Activated T-helper 2 cell treated with anti-CD3 and anti-CD28 coated beads, Interferon-gamma antibody, Interleukin-2, Interleukin-4, amounts not matched to agents 10 μg/mL and 5 μg/mL and 100 μg/mL, durations not matched to agents 14 hours and 24 hours and 36 hours (primary cell): ENCODE measurements at places on chromosomes 3 and 15.

- H3K27ac ChIP-seq: no peak overlapping the region
- H3K36me3 ChIP-seq: no peaks in the 10 kb centered on the region
Observed at GRCh38 chr15:74044267-74045110, 37.9 kb downstream of the GOLGA6A start.

- H3K36me3 ChIP-seq: no peaks in the 10 kb centered on the region
- no peak for DNase-seq
- H3K4me3 ChIP-seq: no peak overlapping the region
- no peaks in the 10 kb centered on the region for H3K4me1 ChIP-seq
- H3K27ac ChIP-seq: no peak overlapping the region
Observed at GRCh38 chr3:57389271-57389670, 96.8 kb upstream of the ASB14 start.

DNA sequence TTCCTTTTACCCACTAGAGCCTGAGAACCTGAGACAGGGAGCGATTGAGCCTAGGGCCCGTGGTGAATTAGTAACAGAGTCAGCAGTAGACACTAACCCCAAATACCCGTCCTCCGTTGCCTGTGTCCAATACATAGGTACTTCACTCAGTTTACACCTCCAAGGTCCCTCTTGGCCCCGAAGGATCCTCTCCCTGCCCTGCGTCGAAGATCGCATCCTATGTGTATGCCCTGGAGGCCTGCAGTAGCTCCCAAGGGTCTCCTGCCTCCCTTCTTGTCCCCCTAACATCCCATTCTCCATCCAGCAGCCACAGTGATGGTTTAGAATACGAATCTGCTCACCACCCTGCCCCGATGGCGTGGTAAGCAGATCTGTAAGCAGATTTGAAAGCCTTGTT is 67.0 kb downstream of the ISG20 start:
- H3K36me3 ChIP-seq: no peaks in the 10 kb centered on the region
- H3K4me1 ChIP-seq: no peaks in the 10 kb centered on the region
- peaks cover 34% of the 10 kb centered on the region for H3K27me3 ChIP-seq
- DNase-seq: no peak
- H3K4me3 ChIP-seq: no peak overlapping the region

DNA sequence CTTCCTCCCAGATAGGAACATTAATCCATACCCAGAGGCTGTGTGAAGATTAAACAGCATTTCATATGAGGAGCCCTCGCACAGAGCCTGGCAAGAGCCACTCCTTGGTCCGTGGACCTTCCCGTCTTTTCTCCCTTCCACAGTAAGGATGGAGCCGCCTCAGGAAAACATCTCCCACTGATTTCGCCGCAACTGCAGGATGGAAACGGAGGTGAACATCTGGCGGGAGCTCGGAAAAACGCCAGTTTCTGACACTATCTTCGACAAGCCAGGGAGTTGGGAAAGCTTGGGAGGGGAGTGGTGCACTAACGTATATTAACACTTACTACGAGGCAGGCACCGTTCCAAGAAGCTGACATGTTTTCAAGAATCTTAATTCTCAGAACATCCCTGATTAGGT is 157.9 kb downstream of the XXYLT1 start:
- H3K4me3 ChIP-seq: no peak overlapping the region
- H3K27ac ChIP-seq: no peak overlapping the region
- H3K27me3 ChIP-seq: no peaks in the 10 kb centered on the region
- no peaks in the 10 kb centered on the region for H3K36me3 ChIP-seq
- no peaks in the 10 kb centered on the region for H3K4me1 ChIP-seq

DNA sequence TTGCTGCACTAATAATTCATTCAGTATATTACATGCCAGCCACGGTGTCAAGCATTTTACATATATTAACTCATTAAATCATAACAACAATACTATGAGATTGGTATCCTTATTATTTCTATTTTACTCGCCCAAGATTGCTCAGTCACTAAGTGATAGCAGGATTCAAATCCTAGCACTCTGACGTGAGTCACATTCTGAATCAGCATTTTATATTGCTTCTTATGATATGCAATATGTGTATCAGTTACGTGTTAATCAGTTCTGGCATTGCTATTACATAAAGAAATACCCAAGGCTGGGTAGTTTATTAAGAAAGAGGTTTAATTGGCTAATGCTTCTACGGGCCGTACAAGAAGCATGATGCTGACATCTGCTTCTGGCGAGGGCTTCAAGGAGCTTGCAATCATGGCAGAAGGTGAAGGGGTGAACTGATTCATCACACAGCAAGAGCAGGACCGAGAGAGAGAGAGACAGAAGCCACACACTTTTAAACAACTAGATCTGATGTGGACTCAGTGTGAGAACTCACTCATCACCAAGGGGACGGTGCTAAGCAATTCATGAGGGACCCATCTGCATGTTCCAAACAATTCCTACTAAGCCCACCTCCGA is 166.5 kb upstream of the TMCO5A start:
- DNase-seq: no peak
- H3K4me3 ChIP-seq: no peak overlapping the region
- no peak overlapping the region for H3K27ac ChIP-seq
- H3K36me3 ChIP-seq: no peaks in the 10 kb centered on the region
- no peaks in the 10 kb centered on the region for H3K27me3 ChIP-seq
- H3K4me1 ChIP-seq: peaks cover 3% of the 10 kb centered on the region

- H3K27me3 ChIP-seq: peaks cover 5% of the 10 kb centered on the region
- H3K4me1 ChIP-seq: no peaks in the 10 kb centered on the region
- no peak overlapping the region for H3K4me3 ChIP-seq
- H3K36me3 ChIP-seq: no peaks in the 10 kb centered on the region
- no peak overlapping the region for H3K27ac ChIP-seq
Observed at GRCh38 chr3:60774617-60775016, 476.6 kb downstream of the FHIT start.

GRCh38 chr3:17151598-17152373 is 267.0 kb downstream of the PLCL2 start:
- H3K27me3 ChIP-seq: no peaks in the 10 kb centered on the region
- peak overlapping the region; percentile 49 for H3K4me3 ChIP-seq
- DNase-seq: peak; percentile 91
- H3K36me3 ChIP-seq: peaks cover 60% of the 10 kb centered on the region
- peaks cover 66% of the 10 kb centered on the region for H3K4me1 ChIP-seq

DNA sequence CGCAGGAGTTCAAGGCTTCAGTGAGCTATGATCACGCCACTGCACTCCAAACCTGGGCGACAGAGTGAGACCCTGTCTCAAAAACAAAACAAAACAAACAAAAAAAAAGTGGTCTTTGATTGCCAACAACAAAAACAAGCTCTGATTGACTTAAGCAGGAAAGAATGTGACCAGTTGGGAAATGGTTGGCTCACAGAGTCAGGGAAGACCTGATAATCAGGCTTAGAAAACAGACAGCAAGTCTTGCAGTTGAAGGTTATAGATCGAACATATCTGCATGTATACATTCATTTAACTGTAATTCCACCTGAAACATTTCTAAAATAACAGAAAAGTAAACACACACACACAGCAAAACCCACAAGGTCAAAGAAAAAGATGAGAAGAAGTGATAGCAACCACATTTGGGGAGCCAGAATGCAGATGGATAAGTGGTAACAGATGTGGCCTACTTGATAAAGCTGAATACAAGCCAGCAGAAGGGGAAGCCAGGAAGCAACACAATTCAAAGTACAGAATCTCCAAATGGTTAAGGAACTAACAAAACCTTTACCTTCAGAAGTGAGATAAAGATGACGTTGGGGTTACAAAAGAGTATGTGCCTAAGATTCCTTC is 699.9 kb upstream of the ZNF385D start:
- no peak overlapping the region for H3K27ac ChIP-seq
- H3K36me3 ChIP-seq: no peaks in the 10 kb centered on the region
- H3K4me3 ChIP-seq: no peak overlapping the region
- no peaks in the 10 kb centered on the region for H3K4me1 ChIP-seq
- no peak for DNase-seq
- no peaks in the 10 kb centered on the region for H3K27me3 ChIP-seq

- H3K27me3 ChIP-seq: no peaks in the 10 kb centered on the region
- no peak for DNase-seq
Observed at GRCh38 chr15:34953851-34954250, 15.7 kb downstream of the AQR start.

- peak; percentile 22 for DNase-seq
- H3K4me1 ChIP-seq: peaks cover 18% of the 10 kb centered on the region
- peak overlapping the region; percentile 8 for H3K4me3 ChIP-seq
- peaks cover 44% of the 10 kb centered on the region for H3K36me3 ChIP-seq
Observed at GRCh38 chr3:49476563-49476962, 6.5 kb downstream of the DAG1 start.

DNA sequence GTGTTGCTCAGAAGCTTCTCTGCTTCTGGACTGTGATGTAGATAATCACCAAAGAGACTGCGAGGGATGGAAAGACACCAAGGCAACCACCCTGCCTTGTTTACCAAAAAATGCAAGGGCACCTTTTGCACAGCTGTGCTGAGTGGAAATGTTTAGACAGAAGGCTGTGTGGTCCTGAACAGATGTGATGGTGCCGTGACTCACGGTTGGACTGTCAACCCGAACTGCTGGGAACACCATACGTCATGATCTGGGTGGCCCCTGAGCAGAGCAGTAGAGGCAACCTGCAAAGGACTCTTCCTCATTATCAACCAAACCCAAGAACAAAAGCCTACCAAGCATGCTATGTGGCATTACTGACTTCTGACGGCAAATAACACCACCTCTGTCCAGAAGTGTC is 61.3 kb upstream of the LPP start:
- DNase-seq: no peak
- no peaks in the 10 kb centered on the region for H3K27me3 ChIP-seq
- H3K27ac ChIP-seq: peak overlapping the region; percentile 29
- no peak overlapping the region for H3K4me3 ChIP-seq
- no peaks in the 10 kb centered on the region for H3K36me3 ChIP-seq

DNA sequence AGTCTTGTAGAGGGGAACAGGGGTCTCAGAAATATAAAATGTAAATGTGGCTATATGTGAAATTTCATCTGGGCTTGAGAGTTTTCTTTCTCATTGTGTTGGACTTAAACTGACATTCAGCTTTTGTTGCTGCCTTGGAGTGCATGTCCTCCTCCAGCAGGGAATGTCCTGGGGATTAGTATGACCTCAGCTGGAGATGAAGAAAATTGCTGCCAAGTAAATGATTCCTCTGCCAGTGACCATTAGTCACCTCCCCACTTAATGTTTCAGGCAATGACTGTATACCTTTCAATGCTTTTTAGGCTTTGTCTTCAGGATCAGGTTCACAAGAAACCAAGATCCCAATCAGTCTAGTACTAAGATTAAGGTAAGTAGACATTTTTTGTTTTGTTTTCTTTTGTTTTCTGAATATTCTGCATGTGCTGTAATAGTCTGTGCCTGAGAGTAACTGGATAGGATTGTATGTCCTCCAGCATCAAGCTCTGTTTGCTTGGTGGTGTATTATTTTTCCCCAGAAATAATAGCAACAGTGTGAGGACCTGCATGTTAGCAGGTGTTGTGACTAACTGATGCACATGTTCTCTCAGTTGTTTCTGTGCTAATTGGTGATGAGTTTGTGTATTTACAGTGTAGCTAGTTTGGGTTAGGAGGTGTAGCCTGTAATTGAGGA is 18.1 kb upstream of the SLC22A13 start:
- no peak overlapping the region for H3K4me3 ChIP-seq
- peak overlapping the region; percentile 13 for H3K27ac ChIP-seq
- no peak for DNase-seq
- peaks cover 84% of the 10 kb centered on the region for H3K36me3 ChIP-seq
- no peaks in the 10 kb centered on the region for H3K27me3 ChIP-seq

DNA sequence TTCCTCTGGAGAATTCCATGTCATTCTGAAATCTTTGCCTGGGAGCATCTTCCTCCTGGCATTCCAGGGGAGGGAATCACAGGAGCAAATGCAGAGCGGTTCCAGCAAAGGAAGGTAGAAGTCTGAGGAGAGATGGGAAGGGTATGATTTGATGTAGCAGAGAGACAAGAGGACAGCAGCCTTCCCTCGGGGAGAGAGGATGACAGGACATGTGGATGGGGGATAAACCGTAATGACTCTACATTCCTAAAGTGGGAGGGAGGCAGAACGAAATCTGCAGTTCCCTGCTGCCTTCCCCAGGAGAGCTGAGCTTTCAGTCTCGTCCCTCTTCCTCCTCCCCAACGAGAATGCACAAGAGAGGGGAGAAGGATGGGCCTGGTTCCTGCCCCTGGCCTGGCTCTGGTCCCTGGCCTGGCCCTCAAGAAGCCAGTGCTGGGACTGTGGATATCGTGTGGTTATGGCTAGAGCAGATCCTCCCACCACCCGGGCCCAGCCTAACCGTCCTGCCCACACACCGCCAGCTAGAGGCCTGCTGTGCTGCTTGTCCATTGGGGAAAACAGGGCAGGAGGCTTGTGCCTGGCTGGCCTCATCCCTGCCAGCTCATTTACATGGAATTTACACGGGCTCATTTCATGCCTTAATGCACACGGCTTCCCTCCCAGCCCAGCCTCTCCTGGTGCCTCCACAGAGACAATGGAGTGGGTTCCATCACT is 26.6 kb downstream of the SEMA7A start:
- H3K27me3 ChIP-seq: no peaks in the 10 kb centered on the region
- H3K27ac ChIP-seq: no peak overlapping the region

GRCh38 chr3:161925749-161926360 is 429.2 kb downstream of the OTOL1 start:
- no peaks in the 10 kb centered on the region for H3K36me3 ChIP-seq
- no peak overlapping the region for H3K4me3 ChIP-seq
- H3K27ac ChIP-seq: no peak overlapping the region
- H3K4me1 ChIP-seq: no peaks in the 10 kb centered on the region

DNA sequence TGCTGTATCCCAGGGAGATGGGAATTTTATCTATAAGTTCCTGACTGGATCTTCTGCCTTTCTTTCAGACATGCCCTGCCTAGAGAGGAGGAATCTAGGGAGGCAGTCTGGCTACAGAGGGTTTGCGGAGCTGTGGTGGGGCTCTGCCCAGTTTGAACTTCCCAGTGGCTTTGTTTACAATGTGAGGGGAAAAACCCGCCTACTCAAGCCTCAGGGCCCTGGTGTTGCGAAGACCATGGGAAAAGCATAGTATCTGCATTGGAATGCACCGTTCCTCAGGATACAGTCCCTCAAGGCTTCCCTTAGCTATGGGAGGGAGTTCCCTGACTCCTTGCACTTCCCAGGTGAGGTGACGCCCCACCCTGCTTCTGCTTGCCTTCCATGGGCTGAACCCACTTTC is 168.7 kb downstream of the TMEM108 start:
- H3K4me1 ChIP-seq: peaks cover 20% of the 10 kb centered on the region
- no peaks in the 10 kb centered on the region for H3K36me3 ChIP-seq
- H3K27ac ChIP-seq: no peak overlapping the region
- no peak overlapping the region for H3K4me3 ChIP-seq
- DNase-seq: no peak

- H3K4me1 ChIP-seq: peaks cover 33% of the 10 kb centered on the region
- H3K36me3 ChIP-seq: peaks cover 3% of the 10 kb centered on the region
- H3K27ac ChIP-seq: peak overlapping the region; percentile 75
- no peaks in the 10 kb centered on the region for H3K27me3 ChIP-seq
Observed at GRCh38 chr3:188389711-188390342, 235.9 kb downstream of the LPP start.

DNA sequence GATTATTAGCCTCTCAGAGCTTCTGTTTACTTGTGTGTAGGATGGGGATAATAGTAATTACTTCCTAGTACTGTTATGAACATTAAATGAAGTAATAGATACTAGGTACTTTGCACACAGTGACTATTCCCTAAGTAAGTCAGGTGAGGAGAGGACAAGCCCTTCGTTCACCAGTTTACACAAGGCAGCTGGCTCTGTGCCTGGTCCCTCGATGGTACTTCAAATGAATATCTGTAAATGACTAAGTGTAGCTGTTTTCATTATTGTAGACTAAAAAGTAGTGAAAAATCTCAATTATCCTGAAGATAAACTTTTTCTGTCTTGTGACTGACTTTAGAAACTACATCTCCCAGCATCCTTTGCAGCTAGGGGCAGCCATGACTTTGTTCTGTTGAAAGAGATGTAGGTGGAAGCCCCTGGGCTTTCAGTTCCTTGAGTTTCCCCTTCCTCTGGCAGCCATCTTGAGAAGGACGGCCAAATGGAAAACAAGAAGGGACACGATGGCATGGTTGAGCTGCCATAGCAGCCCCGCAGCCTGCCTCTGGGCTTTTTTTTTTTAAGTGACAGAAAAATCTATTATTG is 11.7 kb upstream of the WNT7A start:
- DNase-seq: no peak
- H3K4me3 ChIP-seq: no peak overlapping the region
- peaks cover 3% of the 10 kb centered on the region for H3K27me3 ChIP-seq
- H3K4me1 ChIP-seq: peaks cover 20% of the 10 kb centered on the region
